ENCODE measurements at places on chromosomes 1 and 21.
A peak's percentile ranks its signal among the peaks of the same experiment; 100 is the strongest.

DNA sequence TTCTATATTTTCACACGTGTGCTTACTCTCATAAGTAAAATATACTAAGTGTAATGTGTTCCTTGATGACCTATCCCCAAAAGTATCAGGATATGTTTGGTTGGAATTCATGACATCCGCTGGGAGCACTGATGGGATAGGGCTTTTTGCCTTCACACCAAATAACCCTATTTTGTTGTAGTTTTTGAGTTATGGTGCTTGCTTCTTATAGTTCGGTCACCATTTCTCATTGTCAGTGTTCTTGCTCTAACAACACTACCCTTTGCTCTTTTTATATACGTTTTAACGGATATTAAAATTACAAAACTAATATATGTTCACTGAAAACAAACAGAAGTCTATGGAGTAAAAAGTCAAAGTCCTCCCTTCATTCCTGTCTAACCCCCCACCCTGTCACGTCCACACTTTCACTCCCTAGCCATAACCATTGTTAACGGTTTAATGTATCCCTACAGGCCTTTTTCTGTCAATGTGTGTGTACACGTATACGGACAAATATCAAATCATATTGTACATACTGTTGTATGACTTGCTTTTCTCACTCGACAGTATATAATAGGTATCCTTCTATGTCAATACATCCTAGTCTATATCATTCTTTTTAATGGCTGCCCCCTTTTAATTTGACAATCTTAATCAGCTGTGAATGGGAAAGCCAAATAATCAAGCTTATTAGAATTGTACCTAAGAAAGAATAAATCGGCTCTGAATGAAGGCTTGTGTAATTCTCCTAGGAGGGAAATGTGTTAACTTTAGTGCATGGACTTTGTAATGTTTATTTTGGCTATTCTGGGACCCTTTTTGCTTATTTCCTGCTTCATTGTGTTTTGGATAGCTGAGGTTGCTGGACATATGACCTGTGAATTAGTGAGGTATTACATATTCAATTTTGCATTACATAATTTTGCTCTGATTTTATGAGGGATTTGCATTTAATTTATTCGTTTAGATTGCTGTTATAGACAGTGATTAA is 3.5 kb upstream of the RNF220 start:
- H3K27me3 ChIP-seq, result peaks cover 78% of the 10 kb centered on the region
- DNase-seq, result no peak
- H3K27ac ChIP-seq, result no peak overlapping the region

DNA sequence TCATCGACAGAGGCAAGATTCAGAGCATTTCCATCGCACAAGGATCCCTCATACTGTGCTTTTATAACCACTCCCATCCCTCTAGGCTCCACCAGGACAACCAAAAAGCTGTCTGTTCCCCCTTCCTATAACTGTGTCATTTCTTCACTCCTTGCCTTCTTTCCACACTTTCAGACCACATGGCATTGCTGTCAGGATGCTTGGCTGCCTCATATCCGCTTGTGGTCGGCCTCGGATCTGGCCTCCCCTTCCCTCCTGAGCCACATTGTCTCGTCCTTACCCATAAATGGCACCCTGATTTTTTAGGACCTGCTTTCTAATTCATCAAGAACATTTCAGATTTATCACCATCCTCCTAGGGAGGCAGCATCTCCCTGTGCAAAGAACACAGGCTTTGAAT is 80.5 kb downstream of the HIVEP3 start:
- DNase-seq, result no peak
- no peak overlapping the region for H3K27ac ChIP-seq
- no peaks in the 10 kb centered on the region for H3K27me3 ChIP-seq
- no peak overlapping the region for H3K4me3 ChIP-seq

DNA sequence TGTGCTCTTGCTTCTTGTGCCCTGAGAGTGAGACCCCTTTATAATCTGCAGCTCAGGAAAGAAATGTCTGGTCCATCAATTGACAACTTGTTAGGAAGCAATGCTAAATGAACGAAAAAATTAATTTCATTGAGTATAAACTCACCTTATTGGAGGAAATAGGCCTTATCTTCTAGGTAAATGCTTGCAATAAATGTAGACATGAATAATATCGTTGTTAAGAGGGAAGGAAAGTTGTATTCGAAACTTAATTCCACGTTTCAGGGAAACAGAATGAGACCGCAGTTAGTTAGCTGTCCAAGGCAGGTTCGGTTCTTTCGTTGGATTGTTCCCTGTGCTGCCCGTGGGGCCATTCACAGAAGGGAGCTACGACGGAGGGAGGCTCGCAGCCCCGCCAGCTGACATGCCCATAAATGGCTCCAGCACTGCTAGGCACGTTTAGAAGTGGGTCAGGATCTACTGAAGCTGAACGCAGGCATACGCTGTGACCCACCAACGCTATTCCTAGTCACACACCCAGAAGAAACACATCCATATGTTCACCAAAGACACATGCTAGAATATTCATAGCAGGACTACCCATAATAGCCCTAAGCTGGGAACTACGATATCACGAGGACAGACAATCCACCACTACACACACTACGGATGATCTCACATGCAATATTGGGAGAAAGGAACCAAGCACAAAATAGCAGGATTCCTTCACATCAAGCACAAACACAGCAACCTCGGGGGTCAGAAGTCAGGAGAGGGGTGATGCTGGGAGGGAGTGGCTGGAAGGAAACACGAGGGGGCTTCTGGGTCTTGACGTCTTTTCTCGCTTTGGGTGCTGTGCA is 56.2 kb upstream of the LBR start:
- H3K4me3 ChIP-seq, result no peak overlapping the region
- no peak overlapping the region for H3K27ac ChIP-seq
- no peaks in the 10 kb centered on the region for H3K36me3 ChIP-seq
- H3K4me1 ChIP-seq, result peaks cover 3% of the 10 kb centered on the region
- H3K27me3 ChIP-seq, result no peaks in the 10 kb centered on the region

DNA sequence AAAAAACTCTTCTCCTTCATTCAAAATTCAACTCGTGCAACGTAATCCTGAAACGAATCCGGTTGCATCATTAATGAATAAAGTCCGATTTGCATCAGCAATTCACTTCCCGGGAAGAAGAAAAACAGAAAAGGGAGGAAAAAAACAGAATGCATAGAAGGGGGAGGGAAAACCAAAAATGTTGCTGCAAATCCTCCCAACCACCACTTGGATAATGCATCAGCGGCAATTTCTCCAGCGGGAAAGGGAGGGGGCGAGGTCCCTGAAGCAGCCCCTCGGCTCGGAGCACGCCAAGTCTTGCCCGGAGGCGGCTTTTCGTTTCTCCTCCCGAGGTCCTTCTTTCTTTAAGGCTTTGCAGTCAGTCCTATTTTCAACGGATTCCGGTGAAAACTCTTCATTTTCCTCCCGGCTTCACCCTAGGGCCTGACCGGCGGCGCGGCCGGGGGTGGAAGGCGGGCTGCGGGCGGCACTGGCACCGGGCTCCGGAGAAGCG is 723 bp downstream of the CDC42BPA start:
- peaks cover 8% of the 10 kb centered on the region for H3K4me1 ChIP-seq
- peaks cover 77% of the 10 kb centered on the region for H3K27me3 ChIP-seq
- H3K4me3 ChIP-seq, result peak overlapping the region; percentile 78
- no peaks in the 10 kb centered on the region for H3K36me3 ChIP-seq

DNA sequence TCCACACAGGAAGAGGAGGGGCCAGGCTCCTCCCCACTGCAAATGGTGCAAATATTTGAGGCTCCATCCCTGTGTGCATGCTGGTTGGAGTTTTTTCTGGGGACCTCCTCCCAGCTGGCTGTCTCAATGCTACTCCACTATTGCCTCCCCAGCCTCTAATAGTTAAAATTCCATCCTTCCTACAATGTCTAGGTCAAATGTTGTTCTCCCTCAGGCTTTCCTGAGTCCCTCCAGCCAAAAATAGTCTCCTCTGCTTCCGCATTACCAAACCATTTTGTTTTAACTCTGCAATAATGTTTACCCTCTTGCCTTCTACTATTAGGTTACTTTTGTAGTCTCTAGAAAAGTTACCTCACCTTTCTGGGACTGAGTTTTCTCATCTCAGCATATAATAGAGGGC is 29.6 kb upstream of the FMO1 start:
- peaks cover 12% of the 10 kb centered on the region for H3K27me3 ChIP-seq
- peaks cover 8% of the 10 kb centered on the region for H3K4me1 ChIP-seq
- H3K36me3 ChIP-seq, result no peaks in the 10 kb centered on the region
- no peak overlapping the region for H3K27ac ChIP-seq
- no peak for DNase-seq

GRCh38 chr1:1591452-1591851 is 8.5 kb downstream of the FNDC10 start:
- H3K36me3 ChIP-seq, result no peaks in the 10 kb centered on the region
- no peak overlapping the region for H3K4me3 ChIP-seq
- no peak overlapping the region for H3K27ac ChIP-seq
- H3K4me1 ChIP-seq, result no peaks in the 10 kb centered on the region

DNA sequence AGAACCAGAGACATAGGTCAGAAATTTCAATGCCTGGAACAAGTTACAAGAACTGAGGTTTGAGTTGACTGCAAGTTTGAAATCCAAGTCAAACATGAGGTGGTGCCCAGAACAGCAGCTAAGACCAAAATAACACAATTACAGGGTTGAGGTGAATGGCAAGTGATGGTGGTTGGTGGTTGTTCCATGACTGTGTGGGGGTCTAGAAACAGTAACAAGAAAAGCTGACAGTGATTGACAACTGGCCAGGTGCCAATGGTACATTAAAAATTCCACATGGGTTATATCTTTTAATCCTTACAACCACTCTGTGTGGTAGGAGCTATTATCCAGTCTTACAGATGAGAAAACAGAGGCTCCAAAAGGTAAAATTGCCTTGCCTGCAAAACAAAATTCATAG is 32.0 kb downstream of the RIMS3 start:
- H3K36me3 ChIP-seq, result no peaks in the 10 kb centered on the region
- no peaks in the 10 kb centered on the region for H3K27me3 ChIP-seq
- no peak overlapping the region for H3K4me3 ChIP-seq
- H3K27ac ChIP-seq, result no peak overlapping the region
- peaks cover 39% of the 10 kb centered on the region for H3K4me1 ChIP-seq

DNA sequence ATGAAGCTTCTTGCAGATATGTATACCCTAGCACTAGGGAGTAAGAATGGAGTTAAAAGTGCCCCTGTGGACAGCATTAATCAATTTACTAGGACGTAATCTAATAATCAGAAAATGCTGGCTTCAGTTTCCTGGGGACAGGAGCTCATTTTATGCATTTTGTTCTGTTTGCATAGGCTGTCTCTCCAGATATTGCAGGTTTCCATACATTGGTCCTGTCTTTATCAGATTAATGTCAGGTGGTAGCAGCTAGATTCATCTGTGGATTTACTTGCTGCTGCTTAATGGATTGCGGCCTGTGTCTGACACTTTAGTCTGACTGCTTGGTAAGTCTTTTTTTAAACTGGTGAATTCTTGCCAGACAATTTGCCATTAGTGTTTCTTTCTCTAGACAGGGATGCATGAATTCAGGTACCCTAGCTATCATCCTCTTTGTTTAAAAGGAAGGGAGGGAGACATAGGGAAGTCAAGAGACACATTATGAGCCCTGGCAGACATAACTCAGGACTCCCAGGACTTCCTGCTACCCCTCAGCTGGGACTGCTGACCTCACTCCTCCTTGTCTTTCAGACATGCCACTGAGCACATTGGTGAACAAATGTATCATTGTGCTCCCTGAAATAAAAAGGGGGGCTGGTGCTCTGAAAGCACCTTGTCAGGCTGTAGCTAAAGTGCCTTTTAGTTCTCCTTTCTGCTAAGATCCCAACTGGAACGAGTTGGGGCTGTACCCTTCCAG is 47.7 kb downstream of the NOS1AP start:
- no peak overlapping the region for H3K27ac ChIP-seq
- peaks cover 13% of the 10 kb centered on the region for H3K27me3 ChIP-seq
- DNase-seq, result no peak
- H3K4me3 ChIP-seq, result no peak overlapping the region
- no peaks in the 10 kb centered on the region for H3K36me3 ChIP-seq
- no peaks in the 10 kb centered on the region for H3K4me1 ChIP-seq

DNA sequence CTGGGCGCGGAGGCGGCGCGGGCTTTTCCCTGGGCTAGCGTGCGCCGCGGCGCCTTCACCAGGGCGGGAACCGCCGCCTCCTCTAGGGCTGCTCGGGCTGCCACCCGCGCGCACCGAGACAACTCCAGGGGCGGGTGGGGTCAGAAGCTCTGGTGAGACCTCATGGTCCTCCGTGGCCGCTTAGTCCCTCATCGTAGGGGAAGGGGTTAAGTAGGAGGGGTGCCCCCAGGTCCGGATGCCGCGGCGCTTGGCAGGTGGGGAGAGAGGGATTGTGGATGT is 559 bp downstream of the SERTAD4 start:
- H3K4me3 ChIP-seq, result no peak overlapping the region
- peaks cover 73% of the 10 kb centered on the region for H3K27me3 ChIP-seq
- H3K27ac ChIP-seq, result no peak overlapping the region

GRCh38 chr1:240691909-240692705 is 80.2 kb upstream of the GREM2 start:
- H3K4me3 ChIP-seq, result no peak overlapping the region
- peaks cover 6% of the 10 kb centered on the region for H3K4me1 ChIP-seq
- no peak for DNase-seq

GRCh38 chr1:172801771-172802322 is 142.9 kb downstream of the FASLG start:
- H3K27ac ChIP-seq, result no peak overlapping the region
- no peak for DNase-seq
- no peaks in the 10 kb centered on the region for H3K27me3 ChIP-seq

DNA sequence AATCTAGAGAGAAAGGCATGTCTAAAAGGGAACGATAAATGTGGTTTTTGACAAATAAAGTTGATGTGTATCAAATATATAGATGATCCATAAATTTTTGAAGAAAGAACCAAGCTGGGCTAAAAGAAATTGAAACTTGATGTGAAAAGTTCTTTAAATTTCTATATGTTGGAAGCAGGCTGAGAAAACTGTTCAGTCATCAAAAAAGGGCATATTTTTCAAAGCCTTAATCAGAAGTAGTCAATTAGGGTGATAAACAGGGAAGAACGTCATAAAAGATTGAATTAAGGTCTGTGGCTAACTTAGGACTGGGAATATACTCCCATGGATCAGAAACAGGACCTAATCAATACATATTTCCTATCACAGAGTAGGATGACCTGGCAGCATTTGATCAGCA is 211.4 kb upstream of the ZRANB2 start:
- DNase-seq, result no peak
- no peak overlapping the region for H3K4me3 ChIP-seq
- H3K27me3 ChIP-seq, result no peaks in the 10 kb centered on the region
- no peaks in the 10 kb centered on the region for H3K36me3 ChIP-seq
- no peaks in the 10 kb centered on the region for H3K4me1 ChIP-seq

- no peak for DNase-seq
- no peak overlapping the region for H3K4me3 ChIP-seq
- no peak overlapping the region for H3K27ac ChIP-seq
- no peaks in the 10 kb centered on the region for H3K27me3 ChIP-seq
These were observed 31.9 kb downstream of the MAP10 start for GRCh38 chr1:232837087-232837486.

All from activated naive CD8-positive, alpha-beta T cell treated with anti-CD3 and anti-CD28 coated beads for 36 hours (primary cell).